ENCODE measurements at places on chromosomes 13 and 19. TPM values are rescaled to one million over a fixed set of nuclear protein-coding genes. Genes with fewer than 3 reads are reported as not detected.

DNA sequence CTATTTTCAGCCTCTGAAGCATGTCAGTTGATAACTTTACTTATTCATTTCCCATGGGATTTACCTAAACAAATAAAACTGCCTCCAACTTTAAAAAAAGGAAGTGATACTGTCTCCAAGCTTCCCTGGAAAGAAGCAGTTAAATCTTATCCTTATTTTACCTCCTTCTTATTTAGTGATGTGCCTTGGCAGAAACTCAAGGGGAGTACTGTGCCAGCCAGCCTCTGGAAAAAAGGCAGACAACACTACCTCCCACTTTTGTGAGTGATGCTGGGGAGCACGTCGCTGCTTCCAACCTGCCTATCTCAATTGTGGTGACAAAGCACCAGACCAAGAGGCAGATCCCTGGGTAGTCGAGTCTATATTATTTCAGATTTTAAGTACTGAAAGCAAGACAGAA, 765.6 kb downstream of the DIAPH3 start:
- no peaks in the 10 kb centered on the region for H3K4me1 ChIP-seq
- no peaks in the 10 kb centered on the region for H3K36me3 ChIP-seq
- H3K4me3 ChIP-seq, result no peak overlapping the region
- no peaks in the 10 kb centered on the region for H3K27me3 ChIP-seq

GRCh38 chr19:53942001-53942786, 20.5 kb upstream of the CACNG8 start:
- peaks cover 7% of the 10 kb centered on the region for H3K4me1 ChIP-seq
- no peaks in the 10 kb centered on the region for H3K36me3 ChIP-seq
- no peak for DNase-seq
- H3K27ac ChIP-seq, result no peak overlapping the region

The PNMA8A gene
- total RNA-seq, result not detected

The FGF22 gene
- total RNA-seq, result 0.72 TPM

The SPHK2 gene
- total RNA-seq, result 19.5 TPM

GRCh38 chr13:48720621-48721020, 66.9 kb downstream of the CYSLTR2 start:
- H3K36me3 ChIP-seq, result no peaks in the 10 kb centered on the region
- H3K27ac ChIP-seq, result no peak overlapping the region
- no peaks in the 10 kb centered on the region for H3K27me3 ChIP-seq
- H3K4me1 ChIP-seq, result no peaks in the 10 kb centered on the region

The C19orf85 gene
- not detected for total RNA-seq

Data from Panc1 (cell line).